ENCODE measurements at places on chromosomes 16 and 17. TPM values are rescaled to one million over a fixed set of nuclear protein-coding genes. Genes with fewer than 3 reads are reported as not detected.

DNA sequence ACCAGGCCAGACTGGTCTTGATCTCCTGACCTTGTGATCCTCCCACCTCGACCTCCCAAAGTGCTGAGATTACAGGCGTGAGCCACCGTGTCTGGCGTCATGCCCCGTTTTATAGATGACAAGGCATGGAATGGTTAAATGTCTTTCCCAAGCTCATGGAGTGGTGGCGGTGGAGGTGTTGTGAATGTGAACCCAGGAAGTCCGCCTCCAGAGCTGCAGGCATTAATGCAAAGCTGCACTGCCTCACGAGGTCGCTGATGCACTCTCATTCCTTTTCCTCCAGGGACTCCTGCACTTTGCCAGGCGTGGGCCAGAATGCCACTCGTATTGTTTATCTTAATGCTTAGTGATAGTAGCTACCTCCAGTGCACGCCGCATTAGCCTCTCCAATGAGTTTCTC lies 149.6 kb downstream of the WWOX start:
- H3K36me3 ChIP-seq: no peaks in the 10 kb centered on the region
- H3K27me3 ChIP-seq: no peaks in the 10 kb centered on the region
- no peak overlapping the region for H3K4me3 ChIP-seq
- H3K27ac ChIP-seq: no peak overlapping the region

DNA sequence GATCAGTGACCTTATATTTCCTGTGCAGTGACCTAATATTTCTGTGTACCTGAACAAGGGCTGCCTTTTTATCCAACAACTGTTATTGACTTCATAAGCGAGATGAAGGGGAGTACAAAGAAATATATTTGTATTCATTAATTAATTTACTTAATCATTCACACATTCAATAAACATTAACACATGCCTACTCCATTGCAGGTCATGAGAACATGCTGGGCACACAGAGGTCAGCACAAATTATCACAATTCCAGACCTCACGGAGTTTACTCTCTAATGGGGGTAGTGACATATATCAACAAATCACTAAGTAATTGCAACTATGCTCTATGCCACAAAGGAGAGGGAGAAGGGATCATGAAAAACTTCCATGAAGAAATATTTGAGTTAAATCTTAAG lies 614.6 kb downstream of the TOX3 start:
- H3K36me3 ChIP-seq: no peaks in the 10 kb centered on the region
- H3K4me1 ChIP-seq: no peaks in the 10 kb centered on the region
- H3K4me3 ChIP-seq: no peak overlapping the region
- no peak for DNase-seq

DNA sequence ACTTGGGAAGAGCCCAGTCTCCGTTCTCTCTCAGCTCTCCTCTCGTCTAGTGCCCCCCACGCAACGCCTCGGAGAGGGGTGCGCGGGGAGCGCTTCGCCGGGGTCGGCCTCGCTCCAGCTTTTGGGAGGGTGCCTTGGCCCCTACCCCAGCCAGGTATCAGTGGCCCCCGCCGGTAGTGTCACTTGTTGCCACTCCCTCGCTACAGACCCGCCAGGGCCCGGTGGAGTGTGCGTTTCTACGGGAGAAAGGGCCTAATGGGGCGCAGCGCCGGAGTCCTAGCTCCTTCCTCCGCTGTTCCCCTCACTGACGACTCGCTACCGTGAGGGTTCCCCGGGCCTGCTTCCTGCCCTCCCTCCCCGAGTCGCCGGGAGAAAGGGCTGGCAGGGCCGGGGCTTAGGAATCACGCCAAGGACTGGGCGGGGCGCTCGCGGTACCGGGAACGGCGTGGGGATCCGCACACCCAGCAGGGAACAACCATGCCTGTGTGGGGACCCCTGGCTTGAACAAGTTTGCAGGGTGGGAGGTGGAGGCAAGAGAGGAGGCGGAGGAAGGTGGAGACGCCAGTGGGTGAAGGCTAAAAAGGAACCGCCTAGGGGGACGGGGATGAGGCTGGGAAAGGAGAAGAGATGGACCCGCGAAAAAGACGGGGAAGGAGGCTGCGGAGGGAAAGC lies 997 bp upstream of the CDH11 start:
- no peaks in the 10 kb centered on the region for H3K36me3 ChIP-seq
- H3K4me3 ChIP-seq: peak overlapping the region; percentile 72
- H3K27ac ChIP-seq: peak overlapping the region; percentile 96
- DNase-seq: peak; percentile 85

The PPP1R27 gene
- total RNA-seq: 43.4 TPM

- H3K36me3 ChIP-seq: peaks cover 23% of the 10 kb centered on the region
- no peak overlapping the region for H3K4me3 ChIP-seq
- peaks cover 7% of the 10 kb centered on the region for H3K4me1 ChIP-seq
- DNase-seq: no peak
Observed at GRCh38 chr16:57257455-57258070, 12.5 kb downstream of the ARL2BP start.

DNA sequence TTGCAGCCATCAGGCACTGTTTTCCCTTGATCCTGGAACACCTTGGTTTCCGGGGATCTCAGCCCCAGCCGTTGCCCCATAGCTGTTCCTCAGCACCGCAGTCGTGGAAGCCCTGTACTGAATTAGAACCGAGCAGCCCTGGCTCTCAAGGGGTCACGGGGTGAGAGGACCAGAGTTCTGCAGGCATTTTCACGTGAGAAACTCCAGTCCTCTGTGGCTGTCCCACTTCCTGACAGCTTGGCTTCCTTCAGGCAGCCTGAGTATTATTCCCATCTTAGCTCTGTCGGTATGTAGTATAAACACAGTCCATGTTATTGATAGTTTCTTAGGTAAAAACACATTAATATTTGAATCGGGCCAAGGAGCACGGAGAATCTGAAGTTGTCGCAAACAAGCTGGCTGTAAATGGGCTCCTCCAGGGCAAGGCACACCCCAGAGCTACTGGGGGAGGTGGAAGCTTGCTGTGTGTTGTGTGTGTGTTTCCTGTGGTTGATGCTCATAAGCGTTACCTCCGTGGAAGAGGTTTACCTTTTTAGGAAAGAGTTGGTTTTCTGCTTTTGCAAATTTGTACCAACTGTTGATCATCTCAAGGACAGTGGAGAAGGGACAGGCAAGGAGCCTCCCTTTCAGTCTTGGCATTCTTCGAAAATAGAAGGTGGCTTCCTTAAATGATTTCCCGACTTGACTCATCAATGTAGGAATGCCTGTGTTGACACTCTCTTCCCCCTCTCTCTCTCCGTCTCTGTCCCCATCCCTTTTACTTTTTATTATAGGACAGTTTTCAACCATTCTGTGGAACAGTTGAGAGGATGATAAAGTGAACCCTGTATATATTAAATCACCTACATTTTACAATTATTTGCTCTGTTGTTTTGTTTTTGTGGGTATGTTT lies 208.9 kb upstream of the CHMP6 start:
- no peaks in the 10 kb centered on the region for H3K27me3 ChIP-seq
- H3K36me3 ChIP-seq: peaks cover 8% of the 10 kb centered on the region
- no peak overlapping the region for H3K27ac ChIP-seq
- no peak overlapping the region for H3K4me3 ChIP-seq
- DNase-seq: no peak

DNA sequence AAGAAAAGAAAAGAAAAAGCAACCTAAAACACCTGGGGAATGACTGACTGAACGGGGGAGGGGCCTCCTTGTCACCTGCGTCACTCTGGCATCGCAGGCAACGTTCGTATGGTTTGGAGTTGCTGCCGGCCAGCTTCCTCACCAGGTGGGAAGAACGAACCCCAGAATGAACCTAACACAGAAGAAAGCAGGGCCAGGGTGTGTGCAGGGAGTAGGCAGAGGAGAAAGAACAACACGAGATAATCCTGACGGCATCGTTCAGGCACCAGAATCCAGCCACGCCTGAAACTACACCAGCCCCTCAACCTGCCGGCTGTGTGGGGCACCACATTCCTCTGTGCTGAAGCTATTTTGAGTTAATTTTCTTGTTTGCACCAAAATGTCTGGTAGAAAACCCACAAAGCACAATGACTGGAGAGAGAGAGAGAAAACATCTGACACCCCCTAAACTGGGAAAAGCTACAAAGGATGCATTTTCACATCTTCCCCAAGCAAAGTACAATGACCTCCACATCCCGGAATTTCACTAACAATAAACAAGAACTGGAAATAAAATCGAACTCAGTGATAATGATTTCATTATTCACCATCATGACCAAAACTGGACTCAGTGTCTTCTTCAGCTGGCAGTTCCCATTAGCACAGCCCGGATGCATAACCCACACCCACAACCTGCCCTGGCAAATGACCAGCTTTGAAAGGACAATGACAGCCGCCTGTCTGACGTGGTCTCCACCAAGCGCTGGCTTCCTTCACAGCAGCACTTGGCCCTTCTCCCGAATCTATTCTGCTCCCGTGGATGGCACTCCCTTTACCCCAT lies 23.6 kb downstream of the RAB40B start:
- H3K27ac ChIP-seq: no peak overlapping the region
- no peaks in the 10 kb centered on the region for H3K36me3 ChIP-seq
- no peaks in the 10 kb centered on the region for H3K27me3 ChIP-seq
- DNase-seq: no peak
- peaks cover 22% of the 10 kb centered on the region for H3K4me1 ChIP-seq

The TRAF7 gene
- total RNA-seq: 29.0 TPM

GRCh38 chr16:21244518-21245215 lies 11.2 kb downstream of the ANKS4B start:
- no peaks in the 10 kb centered on the region for H3K36me3 ChIP-seq
- peaks cover 4% of the 10 kb centered on the region for H3K27me3 ChIP-seq
- no peaks in the 10 kb centered on the region for H3K4me1 ChIP-seq
- no peak overlapping the region for H3K4me3 ChIP-seq

The HOXB9 gene
- 0.31 TPM for total RNA-seq

DNA sequence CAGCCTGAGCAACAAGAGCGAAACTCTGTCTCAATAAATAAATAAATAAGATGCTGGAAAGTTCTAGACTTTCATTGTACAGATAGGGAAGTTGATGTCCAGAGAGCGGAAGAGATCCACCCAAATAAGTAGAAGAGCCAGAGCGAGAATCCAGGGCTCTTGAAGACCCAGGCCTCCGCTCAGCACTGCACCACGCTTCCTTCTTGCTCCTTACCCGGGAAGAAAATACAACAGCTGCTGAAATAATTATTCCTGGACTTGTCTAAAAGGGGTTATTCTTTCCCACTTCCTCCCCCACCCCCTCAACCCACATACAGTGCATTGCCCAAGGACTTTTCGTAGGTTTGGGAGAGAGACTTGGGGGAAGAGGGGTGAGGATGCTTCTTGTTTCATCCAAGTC lies 26.7 kb downstream of the CDK5RAP3 start:
- no peaks in the 10 kb centered on the region for H3K36me3 ChIP-seq
- peaks cover 15% of the 10 kb centered on the region for H3K4me1 ChIP-seq
- H3K27me3 ChIP-seq: peaks cover 2% of the 10 kb centered on the region
- no peak overlapping the region for H3K27ac ChIP-seq
